ENCODE measurements at places on chromosomes 7 and 10.
A peak's percentile ranks its signal among the peaks of the same experiment; 100 is the strongest.

DNA sequence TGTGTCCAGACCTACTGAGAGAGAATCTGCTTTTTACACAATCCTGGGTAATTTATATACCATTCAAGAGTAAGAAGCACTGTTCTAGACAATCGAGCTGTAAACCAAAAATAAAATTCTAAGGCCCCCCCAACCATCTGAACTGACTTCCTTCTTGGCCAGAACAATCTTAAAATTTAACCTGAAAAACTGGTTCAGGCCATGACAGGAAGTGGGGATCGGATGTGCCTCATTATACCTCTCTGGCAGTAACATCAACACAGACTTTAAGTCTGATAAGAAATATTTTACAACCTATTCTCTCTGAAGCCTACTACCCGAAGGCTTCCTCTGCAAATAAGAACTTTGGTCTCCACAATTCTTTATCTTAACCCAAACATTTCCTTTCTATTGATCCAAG is 75.2 kb upstream of the KIF5B start:
- DNase-seq = no peak

- peak; percentile 27 for DNase-seq
Measured at GRCh38 chr10:58177362-58177947, 90.2 kb downstream of the IPMK start.

DNA sequence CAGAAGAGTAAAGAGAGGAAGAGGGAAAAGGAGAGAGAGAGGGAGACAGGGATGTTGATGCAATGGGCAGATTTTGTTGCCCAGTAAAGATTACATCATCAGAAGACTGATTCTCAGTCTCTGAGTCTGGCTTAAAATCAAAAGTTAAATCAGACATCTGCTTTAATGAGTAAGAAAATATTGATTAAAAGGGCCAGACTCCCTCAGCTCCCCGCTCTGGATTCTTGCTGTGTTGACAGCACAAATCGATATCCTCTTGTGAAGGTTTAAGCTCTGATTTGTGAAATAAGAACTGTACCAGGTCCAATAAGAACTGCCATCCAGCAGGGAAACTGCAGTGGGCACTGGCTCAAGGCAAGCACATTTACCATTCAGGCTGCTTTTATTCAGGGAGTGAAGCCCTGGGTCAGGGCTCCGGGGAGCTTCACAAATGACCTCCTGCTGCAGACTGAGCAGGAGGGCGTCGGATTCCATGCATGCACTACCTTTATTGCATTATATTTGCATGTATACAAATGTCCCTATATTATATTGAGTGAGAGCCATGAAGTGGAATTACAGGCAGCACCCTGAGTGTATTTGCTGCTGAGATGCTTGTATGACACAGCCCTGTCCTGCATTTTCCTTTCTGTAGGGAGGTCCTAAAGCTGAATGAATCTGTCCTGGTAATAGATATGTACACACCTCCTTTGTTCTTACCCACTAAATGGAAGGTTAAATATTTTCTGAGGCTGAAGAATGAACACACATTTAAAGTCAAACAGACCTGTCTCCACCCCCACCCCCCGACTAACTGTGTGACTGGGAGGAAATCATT is 401.5 kb downstream of the REEP3 start:
- DNase-seq = no peak

DNA sequence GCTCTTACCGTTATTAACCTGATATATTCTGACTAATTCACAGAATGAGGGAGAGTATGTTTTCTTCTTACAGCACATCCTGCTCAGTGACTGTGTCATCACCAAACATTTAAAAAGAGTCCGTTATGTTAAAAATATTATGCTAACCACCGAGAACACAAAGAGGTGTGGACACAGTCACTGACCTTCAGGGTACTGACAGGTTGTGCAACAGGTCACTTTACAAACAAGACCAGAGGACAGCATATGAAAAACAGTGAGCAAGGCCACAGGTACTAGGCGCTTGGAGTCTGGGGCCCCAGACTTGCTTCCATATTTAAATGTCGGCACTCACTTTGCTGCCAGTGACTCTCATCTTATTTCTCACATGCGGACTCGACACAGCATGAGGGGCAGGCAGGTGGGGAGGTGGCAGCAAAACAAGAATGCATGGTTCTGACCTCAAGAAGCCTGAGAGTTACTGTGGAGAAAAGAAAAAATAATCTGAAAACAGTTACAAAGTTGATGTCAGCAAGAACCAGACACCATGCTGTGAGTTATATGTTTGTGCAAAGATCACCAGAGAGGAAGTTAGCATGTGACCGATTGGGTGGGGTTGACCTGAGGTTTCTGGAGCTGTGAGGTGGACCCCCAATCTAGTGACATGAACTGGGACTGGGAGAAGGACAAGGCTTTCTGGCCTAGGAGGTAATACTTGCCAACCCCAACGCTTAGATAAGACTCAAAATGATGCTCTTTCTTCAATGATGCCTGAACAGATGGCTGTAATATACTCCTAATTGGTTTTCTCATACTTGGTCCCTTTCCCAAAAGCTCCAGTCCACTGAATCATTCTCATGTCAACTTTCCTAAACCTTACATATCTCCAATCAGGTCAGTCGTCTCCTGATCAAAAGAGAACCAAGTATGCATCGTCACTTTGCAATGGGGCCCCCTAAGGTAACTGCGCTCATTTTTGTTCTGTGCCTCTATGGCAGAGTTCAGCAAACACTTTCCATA is 102.4 kb downstream of the HIPK2 start:
- no peak for DNase-seq

DNA sequence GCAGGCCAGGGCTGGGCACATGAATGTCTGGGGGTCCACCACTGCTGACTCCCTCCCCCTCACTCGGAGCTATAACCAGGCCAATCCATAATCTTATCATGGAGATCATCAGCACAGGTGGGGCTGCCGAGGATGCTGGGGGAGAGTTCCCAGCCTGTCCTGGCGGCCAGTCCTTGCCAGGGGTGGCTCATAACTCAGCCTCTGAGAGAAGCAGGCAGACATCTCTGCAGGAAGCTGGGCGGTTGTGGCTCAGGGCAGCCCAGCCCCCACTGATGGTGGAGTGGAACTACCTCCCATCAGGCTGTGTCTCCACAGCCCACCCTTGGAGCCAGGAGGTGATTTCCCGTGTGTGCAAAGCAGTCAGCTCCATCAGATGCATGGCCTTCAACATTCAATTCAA is 109.4 kb upstream of the ZNF92 start:
- no peak for DNase-seq

- DNase-seq = no peak
Measured at GRCh38 chr10:125878957-125879835, 1.9 kb downstream of the DHX32 start.

DNA sequence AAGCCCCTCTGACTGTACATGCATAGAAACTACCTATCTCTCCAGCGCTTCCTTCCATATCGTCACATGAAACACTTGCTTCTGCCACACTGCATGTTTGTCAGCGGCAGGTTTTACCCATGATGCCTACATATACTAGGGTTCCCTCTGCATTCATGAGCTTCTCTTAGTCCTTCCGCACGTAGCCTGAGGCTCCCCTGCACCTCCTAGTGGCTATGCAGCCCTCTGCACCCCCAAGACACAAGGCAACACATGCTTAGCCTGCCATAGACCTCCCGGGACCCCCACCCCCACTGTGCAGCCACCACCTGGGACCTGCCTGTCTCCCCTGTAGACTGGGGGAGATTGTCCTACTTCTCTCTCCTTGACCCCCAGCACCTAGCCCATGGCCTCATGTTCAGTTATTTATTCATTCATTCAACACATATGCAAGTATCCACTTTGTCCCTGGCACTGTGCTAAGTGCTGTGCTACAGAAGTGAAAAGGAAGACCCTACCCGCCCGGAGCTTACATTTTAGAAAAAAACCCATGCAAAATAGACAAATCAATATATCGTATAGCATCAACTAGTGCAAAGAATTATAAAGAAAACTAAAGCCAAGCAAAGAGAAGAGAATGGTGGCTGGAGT is 23.5 kb downstream of the TMEM273 start:
- peak; percentile 25 for DNase-seq

DNA sequence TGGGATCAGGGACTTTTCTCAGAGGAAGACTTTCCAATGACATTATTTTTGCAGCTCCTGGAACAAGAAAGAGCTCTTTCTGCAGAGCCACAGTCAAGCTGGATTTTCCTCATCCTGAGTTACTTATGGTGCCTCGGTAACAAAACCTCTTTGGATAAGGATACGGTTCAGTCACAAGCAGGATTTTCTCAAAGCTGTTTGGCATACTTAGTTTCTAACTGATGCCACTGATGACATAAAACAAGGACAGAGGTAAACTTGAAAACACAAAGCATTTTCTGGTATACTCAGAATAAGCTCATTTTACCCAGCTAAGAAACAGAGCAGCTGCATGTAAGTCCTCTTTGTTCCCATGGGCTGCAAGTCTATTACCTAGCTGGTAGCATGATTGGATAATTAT is 340.9 kb upstream of the MEOX2 start:
- no peak for DNase-seq

- DNase-seq = no peak
Measured at GRCh38 chr7:102873470-102874165, 39.2 kb upstream of the LRRC17 start.

- no peak for DNase-seq
Measured at GRCh38 chr10:92082583-92083280, 159.2 kb downstream of the BTAF1 start.
